ENCODE measurements at places on chromosomes 2 and 18.

DNA sequence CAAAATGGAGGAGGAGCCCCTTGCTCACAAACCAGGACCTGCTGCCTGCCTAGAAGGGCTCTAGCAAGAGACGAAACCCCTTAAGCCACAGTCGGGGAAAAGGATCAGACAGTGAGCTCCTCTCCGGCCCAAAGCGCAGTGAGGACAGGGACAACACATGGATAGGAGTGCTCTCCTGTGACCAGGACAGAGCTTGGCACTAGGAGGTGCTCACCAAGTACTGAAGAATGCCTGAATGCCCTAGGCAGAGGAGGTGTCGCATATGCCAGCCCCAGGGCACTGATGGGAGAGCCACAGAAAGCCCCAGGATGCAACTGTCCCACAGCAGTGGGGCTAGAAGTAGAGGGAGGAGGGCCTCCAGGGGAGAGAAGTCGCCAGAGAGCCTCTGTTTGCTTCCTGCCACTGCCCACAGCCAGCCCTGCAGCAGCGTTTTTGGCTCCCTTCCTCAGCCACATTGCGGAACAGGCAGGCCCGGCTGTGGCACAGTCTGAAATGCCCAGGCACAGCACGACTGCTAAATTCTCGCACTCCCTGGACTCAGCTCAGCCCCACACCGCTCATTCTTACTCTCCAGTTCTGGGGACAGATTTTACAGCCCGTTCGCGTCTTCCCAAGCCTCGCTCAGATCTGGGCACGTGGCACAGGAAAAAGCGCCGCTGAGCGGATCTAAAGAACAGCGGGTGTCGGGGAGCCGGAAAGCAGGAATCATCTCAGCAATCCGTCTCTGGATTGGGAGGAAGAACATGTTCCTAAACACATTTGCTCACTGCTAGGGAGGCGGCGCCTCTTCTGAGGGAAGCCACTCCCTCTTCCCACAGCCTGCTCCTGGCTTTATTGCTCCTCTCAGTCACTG is 98.7 kb upstream of the POU3F3 start:
- no peak for DNase-seq

DNA sequence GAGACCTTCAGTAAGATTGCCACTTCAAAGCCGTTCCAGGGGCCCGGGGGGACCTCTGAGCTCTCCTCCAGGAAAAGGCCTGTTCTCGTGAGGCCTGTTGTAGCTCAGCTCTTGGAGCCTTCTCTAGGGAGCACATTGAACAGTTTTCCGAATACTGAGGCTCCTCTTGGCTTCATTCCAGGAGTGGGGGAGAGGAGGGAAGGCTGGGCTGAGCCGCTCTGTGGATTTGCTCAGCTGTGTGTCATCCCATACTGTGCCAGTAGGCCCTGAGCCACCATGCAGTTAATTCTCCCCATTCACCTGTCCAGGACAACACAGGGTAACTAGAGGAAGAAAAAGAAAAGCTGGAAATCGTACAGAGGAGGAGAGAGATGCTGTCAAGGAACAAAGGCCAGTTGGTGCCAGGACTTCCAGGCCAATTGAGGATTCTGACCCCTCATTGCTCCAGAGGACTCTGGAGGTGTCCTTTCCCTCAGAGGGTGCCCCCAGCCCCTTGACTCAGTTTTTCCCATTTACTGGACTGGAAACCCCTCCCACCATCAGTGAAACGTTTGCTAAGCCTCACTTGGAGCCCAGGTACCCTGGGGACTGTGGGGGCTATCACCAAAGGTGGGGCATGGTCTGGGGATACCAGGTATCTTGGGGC is 41.4 kb downstream of the HS1BP3 start:
- no peak for DNase-seq

DNA sequence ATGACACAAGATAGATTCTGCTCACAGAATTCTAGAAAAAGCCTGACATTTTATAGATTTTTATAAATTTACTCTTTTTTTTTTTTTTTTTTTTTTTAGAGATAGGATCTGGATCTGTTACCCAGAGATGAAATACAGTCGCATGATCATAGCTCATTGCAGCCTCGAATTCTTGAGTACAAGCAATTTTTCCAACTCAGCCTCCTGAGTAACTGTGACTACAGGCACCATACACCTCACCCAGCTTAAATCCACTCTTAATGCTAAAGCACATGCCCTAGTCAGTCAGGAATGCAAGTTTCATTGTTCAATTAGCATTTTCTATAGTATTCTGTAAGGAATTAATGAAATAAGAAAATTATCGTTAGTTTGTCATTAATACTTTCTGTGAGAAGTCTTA is 32.1 kb upstream of the WDR75 start:
- DNase-seq = no peak

DNA sequence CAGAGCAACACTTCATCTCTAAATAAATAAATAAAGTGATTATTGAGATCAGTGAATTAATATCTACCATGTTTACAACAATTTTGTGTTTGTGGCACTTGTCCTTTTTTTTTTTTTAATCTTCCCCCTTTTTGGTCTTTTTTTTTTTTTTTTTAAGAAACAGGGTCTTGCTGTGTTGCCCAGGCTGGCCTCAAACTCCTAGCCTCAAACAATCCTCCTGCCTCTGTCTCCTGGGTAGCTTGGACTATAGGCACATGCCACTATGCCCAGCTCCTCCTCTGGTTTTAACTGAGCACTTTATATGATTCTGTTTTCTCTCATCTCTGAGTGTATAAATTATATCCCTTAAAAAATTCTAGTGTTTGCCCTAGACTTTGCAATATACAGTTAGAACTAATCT is 30.3 kb downstream of the SLC4A5 start:
- DNase-seq = no peak

DNA sequence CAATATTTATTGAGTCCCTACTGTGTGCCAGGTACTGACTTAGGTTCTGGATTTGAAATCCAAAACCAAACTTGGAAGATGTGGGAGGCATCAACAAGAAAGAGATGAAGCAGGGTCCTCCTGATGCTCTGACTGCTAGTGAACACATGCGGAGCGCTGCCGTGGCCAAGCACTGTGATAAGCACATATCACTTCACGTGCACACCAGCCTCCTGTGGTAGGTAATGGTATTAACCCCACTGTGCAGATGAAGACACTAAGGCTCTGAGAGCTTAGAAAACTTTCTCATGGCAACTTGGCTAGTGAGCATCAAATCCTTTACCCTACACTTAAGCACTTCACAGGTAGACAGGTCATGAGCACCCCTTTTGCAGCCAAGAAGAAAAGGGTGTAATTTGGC is 216.1 kb downstream of the HAUS1 start:
- DNase-seq = no peak

- DNase-seq = no peak
Measured at GRCh38 chr2:132656266-132656975, 13.6 kb downstream of the LYPD1 start.

GRCh38 chr18:21943456-21943855 is 202.9 kb downstream of the MIB1 start:
- no peak for DNase-seq

DNA sequence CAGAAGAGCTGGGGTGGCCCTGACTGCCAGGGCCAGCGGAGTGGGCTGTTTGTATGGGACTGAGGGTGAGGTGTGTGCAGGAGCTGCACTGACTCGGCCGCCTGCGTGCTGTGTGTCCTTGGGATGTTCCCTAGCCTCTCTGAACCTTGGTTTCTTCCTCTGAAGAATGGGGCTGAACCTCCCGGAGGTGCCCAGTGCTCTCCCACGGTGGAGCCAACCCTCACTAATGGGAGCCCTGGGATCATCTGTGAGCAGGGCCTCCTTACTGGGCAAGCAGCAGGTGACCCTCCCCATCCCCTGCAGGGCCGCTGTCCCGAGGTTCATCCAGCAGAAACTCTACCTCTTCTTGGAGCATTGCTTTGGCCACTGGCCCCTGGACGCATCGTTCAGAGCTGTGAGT is 11.7 kb upstream of the CCDC74A start:
- no peak for DNase-seq

DNA sequence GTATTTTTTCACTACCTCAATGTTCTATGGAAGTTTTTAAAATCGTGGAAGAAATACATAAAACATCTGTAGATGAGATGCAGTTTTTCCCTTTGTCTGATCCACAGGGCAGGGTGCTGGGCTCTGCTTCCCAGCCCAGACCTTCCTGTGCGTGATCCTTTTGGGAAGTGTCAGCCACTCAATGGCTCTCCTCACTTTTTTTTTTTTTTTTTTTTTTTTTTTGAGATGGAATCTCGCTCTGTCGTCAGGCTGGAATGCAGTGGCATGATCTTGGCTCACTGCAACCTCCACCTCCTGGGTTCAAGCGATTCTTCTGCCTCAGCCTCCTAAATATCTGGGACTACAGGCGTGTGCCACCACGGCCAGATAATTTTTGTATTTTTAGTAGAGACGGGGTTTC is 32.8 kb downstream of the SOWAHC start:
- DNase-seq = no peak

- no peak for DNase-seq
Measured at GRCh38 chr2:217610401-217610814, 392.4 kb downstream of the TNS1 start.

DNA sequence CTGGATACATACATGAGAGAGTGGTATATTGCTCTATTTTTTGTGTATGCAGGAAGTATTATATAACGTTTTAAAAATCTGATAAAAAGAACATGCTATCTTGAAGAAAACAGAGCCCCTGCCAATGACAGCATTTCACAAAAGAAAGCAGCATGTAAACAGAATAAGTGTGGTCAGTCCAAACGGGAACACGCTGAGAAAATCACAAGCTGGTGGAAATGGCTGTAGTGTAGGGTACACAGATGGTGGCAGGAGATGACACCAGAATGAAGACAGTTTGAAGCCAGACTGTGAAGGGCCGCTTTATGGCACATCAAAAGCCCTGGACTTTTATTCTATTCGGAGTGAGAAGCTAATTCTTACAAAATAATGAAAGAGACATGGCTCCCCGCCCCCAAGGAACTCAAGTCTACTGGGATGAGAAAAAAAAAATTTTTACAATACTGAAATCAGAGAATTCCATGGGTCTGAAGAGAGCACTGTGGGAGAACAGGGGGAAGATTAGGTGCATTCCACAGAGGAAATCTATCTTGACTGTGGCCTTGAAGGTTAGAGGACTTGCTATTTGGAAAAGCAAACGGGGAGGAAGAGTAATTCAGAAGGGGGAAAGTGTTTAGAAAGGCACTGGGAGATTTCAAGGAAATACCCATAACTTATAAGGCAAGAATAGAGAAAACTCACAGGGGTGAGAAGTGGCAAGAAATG is 217.7 kb upstream of the SMAD7 start:
- DNase-seq = no peak

- DNase-seq = no peak
Measured at GRCh38 chr2:1686784-1687105, 57.6 kb downstream of the PXDN start.

DNA sequence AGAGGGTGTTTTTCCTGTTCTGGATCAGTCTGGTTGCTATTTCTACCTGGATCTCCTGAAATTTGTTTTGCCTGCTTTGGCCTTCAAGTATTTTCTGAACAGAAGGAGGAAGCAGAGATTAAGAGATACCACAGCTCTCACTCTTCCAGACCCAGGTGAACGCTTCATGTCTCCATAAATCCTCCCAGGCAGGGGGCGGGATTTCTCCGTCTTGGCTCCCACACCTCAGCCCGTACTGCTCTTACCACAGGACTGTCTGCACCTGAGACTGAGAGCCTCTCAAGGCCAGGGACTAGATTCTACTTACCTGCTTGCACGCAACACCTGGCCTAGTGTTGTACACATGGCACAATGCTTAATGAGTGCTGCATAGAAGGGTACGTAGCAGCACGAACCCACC is 59.9 kb upstream of the LRPPRC start:
- no peak for DNase-seq

DNA sequence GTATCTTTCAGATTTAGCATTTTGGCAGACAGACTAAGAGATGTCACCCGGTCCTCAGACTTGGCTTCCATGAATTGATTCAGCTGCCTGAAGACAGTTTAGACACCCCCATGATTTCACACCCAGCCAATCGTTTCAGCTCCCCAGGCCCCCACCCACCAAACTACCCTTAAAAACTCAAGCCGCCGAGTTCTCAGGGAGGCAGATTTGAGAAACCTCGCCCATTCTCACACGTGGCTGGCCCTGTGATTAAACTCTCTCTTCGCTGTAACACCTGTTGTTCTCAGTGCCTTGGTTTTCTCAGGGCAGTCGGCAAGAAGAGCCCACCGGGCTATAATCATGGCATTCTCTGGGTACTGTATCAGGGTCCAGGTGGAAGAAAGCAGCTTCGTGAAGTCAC is 35.2 kb downstream of the UXS1 start:
- no peak for DNase-seq

- peak; percentile 47 for DNase-seq
Measured at GRCh38 chr2:44974064-44974715, 32.7 kb downstream of the SIX3 start.

DNA sequence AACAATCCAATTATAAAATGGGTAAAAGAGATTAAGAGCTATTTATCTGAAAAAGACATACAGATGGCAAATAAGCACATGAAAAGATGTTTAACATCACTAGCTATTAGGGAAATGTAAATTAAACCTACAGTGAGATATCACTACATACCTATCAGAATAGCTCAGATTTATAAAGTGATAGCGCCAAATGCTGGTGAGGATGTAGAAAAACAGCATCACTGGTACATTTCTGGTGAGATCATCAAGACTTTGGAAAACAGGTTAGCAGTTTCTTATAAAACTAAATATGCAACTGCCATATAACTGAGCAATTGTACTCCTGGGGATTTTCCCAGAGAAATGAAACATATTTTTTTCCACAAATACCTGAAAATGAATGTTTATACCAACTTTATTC is 100.4 kb downstream of the ACOXL start:
- DNase-seq = no peak

- DNase-seq = no peak
Measured at GRCh38 chr2:167183931-167184330, 295.7 kb downstream of the XIRP2 start.

DNA sequence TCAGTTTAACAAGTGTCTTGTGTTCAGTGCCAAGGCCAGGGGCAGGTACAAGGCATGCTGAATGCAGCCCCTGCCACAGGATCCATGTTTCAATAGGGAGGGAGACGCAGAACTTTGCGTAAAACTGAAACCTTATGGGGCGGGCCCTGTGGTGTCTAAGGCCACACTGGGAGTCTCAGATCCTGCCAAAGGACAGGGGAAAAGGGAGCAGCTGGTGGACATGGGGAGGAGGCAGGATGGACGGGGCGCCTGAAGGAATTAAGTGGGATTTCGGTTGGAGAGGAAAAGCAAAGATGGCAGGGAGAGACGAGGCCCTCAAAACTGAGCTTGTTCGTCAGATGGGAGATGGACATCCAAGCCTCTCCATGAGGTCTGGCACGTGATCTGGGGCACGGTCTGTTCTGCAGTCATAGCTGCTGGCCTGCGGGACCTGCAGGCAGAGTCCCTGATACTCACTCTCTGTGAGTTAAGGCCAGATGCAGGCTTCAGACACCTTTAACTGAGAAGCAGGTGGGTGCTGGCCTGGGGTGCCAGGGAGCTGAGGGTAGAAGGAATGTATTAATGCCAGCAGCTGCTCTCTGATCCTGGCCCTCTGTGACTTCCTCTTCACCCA is 48.8 kb downstream of the TCF7L1 start:
- no peak for DNase-seq

GRCh38 chr18:31303771-31304170 is 14.2 kb upstream of the DSG1 start:
- DNase-seq = no peak
